Substantia nigra (tissue), 51 donors: ENCODE measurements at places on chromosomes 16 and 17.
A peak's percentile ranks its signal among the peaks of the same experiment; 100 is the strongest.

DNA sequence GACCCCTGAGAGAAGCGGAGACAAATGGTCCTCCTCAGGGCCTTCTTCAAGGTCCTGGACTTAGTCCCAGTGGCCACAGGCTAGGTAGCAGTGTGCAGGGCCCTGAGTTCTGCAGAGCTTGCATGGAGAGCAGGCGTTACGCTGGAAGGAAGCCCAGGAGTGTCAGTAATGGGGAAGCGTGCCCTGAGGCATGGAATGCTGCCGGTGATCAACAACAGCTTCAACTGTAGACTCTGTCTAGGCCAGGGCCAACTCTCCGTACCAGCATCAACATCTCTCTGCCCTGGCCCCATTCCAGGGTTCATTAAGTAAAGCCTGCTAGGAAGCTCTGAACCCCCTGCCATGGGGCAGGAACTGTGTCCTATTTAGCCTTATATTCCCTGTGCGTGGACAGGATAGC is 568 bp upstream of the TNK1 start:
- no peak for DNase-seq

DNA sequence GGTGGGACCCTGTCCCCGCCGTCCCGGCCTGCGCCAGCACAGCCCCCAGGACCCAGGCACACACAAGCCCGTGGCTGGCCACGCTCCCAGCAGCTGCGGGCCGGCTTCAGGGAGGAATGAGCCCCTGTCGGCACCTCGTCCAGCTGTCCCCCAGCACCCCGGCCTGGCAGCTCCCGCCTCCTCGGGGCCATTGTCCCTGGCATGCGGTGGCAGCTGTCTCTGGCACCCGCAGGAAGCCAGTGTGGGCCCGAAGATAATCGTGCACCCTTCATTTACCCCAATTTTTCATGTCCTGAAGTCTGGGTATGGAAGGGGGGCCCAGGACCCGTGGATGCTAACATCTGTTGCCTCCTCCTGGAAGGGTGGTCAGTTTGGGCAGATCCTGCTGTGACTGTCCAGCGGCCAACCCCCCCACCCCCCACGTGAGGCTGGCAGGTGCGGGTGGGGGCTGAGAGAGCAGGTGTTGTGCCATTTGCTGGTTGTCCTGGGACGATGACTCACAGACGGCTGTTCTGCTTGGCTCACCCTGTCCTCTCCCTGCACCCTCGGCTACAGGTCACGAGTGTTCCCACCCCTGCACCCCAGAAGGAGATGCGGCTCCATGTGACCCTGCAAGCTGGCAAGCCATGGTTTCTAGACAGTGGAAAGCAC is 4.0 kb upstream of the LMF1 start:
- peak; percentile 76 for DNase-seq

DNA sequence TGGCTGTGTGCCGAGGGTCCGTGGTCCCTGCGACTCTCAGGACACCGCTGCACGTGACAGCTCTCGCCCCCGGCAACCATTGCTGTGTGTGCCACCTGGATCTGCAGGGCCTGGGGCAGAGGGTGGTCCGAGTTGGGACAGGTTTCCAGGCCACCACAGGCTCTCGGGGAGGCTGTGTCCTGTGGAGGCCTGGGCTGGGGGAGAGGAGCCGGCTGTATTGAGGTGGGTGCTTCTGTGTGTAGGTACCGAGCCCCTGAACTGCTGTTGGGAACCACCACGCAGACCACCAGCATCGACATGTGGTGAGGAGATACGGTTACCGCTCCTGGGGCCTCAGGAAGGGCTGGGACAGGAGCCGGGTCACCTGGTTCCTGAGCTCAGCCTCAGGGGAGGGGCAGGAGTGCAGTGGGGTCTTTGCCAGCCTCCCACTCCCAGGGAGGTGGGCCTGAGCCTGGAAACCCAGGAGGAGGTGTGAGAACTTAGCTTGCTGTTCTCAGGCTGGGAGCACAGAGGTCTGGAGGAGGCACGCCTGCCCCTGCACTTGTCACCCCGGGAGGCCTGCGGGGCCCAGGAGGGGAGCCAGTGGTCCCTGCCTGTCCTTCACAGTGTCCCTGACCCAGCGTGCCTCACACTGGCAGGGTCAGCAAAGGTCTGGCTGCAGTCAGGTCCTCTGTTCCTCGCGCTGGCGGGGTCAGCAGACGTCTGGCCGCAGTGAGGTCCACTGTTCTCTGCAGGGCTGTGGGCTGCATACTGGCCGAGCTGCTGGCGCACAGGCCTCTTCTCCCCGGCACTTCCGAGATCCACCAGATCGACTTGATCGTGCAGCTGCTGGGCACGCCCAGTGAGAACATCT is 7.3 kb downstream of the SPATA2L start:
- no peak for DNase-seq

DNA sequence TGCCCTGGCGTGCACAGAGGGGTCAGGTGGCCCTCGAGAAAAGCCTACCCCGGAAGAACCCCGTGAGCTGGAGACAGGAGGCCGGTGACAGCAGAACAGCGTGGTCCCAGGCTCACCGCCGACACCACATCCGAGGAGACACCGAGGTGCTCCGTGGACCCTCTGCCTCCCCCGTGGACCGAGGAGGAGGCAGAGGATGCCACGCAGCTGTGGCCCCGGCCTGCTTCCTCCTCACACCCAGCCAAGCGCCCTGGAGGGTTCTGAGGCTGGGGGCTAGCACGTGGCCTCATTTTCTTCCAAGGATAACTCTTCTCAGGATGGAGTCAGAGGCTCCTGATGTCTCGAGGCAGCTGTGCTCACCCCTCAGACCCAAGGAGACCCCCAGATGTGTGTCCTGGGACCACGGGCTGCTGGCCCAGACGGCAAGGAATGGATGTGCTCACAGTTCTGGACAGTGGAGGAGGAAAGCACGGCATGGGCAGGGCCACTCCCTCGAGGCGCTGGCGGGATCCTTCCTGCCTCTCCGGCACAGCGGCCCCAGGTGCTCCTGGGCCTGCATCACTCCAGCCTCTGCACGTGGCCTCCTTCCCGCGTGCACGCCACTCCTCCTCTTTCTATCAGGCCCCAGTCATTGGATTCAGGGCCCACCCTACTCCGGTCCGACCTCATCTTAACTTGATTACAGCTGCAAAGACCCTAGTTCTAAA is 4.4 kb upstream of the PVALEF start:
- DNase-seq = no peak

DNA sequence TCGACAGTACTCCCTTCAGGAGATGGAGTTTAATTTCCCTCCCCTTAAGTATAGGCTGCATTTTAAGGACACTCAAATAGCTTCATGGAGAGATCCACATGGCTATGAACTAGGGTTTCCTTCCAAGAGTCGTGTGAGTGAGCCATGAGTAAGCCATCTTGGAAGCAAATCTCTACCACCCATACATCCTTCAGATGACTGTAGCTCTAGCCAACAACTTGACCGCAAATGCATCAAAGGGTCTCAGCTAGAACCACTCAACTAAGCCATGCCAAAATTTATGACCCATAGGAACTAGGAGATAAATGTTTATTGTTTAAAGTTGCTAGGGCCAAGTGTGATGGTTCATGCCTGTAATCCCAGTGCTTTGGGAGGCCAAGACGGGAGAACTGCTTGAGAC is 43.4 kb downstream of the METTL16 start:
- DNase-seq = no peak

DNA sequence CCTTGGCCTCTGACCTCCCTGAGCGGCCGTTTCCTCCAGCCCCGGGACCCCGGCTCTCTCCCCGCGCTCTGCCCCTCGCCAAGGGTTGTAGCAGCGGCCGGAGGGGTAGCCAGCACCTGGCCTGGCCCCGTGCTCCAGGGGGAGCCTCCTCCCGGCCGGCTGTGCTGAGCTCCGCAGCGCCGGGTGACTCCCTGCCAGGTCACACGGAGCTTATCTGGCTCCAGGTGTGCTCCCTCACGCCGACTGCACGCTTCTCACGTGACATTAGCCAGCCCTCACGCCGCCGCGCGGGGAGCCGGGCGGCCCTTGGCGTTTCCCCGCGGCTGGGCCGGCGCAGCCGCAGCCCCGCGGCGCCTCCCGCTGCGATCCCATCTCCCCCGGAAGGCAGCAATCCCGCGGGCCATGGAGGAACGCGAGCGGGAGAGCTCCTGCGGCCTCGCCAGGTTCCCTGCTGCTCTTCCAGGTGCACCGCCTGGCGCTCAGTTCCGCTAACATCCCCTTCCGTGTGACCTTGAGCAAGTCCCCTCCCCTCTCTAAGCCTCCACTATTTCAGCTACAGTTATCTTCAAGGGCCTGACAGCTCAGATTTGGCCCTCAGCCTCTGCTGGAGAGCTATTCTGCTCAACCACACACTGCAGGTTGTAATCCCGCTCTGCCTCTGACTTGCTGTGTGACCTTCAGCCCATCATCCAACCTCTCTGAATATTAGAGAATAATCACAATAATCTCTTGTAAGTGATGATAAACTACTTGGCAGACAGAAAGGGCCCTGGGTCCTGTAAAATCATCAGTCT is 3.4 kb downstream of the MYO18A start:
- DNase-seq = no peak

GRCh38 chr17:15085890-15086677 is 179.0 kb downstream of the PMP22 start:
- no peak for DNase-seq

DNA sequence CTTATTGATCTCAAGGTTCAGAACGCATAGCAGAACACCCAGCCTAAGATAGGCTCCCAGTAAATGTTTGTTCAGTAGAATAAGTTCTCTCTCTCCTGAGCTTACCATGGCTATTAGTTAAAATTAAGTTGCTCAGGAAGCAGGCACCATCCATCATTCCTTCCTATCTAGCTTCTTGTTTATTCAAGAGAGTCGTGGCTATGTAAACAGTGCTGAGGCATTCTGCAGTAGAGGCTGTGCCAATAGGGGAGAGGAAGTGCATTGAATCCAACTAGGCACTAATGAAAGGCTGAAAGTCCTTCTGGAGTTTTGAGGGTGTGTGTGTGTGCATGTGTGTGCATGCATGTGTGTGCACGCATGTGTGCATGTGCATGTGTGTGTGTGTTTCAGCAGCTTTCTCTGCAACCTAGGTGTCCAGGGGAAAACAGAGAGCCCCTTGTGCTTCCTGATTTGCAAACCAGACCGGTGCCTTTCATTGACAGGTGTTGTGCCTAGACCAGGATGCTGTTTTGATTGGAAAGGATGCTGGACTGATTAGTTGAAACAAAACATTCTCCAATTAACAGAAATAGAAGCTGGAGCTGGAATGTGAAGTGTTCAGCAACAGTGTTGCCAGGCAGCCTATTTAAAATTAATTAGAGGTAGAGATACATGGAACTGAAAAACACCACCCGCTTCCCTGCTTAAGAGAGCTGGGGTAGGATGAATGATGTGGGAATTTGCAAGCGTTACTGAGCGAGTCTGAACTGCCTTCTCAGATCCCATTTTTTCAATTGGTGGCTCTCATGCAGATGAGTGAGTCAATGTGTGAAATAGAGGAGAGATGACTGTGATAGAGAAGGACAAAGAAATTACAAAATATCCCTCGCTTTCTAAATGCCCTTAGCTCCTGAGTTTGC is 103.3 kb upstream of the CLEC3A start:
- DNase-seq = no peak

- no peak for DNase-seq
Measured at GRCh38 chr17:56309897-56310296, 156.6 kb downstream of the ANKFN1 start.

DNA sequence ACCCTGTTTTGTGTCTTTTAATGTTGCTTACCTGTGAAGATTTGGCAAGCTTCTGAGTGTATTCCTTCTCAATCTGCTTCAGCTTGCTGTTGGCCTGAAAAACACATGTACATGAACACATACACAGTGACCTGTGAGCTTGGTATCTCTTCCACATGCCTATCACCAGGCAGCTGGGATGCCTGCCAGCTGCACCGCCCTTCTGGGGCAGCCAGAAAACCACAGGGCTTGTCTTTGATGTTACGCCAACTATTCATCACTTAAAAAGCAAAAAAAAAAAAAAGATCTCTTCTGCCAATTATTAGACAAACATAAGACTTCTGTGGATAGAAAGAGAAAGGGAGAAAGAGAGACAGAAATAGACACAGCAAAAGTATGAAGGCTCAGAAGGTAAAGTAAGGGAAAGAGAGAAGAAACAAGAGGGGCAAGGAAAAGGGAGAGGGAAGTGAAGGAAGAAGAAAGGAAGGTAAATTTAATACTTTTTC is 189.2 kb upstream of the AXIN2 start:
- no peak for DNase-seq

DNA sequence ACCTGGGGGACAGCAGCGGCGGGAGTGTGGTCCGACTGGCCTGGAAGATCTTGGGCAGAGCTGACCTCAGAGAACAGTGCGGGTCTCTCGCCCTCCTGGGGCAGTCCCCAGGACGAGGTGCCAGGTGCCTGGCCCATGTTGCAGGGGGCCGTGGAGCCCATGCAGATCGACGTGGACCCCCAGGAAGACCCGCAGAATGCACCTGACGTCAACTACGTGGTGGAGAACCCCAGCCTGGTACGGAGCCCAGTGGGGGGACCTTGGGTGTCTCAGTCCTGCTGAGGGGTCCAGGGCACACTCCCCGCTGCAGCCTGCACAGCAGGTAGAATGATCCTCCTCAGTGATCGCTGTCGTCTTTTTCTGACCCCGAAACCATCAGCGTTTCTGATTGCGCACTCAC is 1.4 kb downstream of the GPS1 start:
- no peak for DNase-seq

- DNase-seq = no peak
Measured at GRCh38 chr16:264440-264951, 11.2 kb downstream of the RGS11 start.

DNA sequence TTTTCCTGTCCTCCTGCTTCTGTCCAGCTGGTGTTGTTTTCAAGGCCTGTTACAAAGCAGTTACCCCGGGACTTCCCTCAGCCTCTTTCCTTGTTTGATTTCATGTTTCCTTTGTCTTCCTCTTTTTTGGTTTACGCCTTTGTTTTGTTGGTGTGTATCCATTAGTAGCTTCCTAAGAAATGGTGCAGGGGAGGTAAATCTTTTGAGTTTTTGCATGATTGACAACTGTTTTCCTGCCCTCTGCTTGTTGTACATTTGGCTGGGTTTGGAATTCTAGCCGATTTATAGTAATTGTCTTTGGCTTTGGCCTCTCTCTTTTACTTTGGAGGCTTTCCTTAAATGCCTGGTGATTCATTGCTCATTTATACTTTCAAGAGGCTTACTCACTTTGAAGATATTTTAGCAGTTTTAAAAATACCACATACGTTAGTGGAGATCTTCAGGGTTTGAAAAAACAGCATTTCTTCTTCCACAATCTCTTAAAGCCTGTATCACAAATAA is 32.8 kb downstream of the DNAH2 start:
- no peak for DNase-seq

DNA sequence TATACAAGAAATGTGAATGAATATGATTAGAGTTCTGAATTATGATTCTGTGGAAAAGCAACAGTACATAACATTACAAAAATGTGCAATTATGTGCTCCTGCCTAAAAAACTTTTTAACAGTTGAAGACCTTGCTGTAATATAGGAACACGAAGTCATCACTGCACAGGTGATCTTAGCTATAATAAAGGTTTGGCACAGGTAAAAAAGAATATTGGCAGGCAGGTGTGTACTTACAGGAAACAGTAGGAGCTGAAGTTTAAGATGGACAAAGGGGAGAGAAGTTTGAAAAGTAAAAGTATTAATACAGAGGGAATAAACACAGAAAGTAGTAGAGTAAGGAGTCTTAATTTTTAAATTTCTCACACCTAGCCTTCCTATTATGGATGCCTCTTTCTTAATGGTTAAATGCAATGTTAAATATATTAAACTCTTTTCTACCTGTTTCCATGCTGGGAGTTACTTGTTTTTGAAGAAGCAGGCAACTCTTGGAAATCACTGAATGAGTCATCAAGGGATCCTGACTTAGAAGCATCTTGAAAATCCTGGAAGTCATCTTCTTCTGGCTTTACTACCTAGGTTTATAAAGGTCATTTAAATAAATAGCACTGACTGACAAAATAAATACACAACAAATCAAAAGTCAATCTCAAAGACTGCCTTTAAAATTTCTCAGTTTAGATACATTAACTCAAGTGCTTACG is 40.7 kb downstream of the SYNRG start:
- no peak for DNase-seq

GRCh38 chr16:88813269-88814143 is 1.8 kb upstream of the APRT start:
- DNase-seq = no peak
